ENCODE measurements at places on chromosomes 7 and 10.
A peak's percentile ranks its signal among the peaks of the same experiment; 100 is the strongest.

DNA sequence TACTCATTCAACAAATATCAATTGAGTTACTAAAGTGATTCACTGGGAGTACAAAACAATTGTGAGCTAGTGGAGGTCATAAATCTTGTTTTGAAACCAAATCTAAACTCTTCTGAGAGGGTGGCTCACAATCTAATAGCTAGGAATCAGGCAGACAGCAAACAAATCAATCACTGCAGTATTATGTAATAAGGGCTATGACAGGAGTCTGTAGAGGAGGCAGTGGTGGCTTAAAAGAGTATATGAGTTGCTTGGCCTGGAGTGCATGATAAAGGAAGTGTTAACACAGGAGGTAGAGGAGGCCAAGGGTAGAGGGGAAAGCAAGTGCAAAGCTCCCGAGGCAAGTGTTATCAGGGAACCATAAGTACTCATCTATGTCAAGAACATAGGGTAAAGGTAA, 16.5 kb downstream of the MYPN start:
- DNase-seq = no peak

DNA sequence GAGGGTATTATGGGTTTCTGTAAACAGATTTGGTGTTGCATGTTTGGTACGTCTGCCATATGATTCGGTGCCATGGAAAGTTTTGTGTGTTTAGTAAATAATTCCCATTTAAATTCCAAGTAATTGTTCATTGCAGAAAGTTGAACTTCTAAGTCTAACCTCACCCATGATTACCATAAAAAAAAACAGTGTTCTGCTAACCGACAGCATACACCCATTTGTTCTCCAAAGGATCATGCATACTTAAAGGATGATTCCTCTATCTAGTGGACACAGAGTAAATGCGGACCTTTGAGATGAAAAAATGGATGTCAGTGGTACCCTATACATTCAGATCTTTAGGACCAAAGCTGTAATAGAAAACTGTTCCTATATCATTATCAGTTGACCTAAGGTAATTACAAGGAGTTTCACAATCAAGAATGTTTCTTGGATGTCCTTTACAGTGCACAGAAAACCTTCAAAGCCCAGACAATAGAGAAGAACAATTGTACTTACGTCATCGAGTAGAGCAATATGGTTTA, 209.9 kb downstream of the CRPPA start:
- no peak for DNase-seq

- no peak for DNase-seq
These were observed 14.8 kb upstream of the WAPL start for GRCh38 chr10:86536294-86536861.

GRCh38 chr7:85750454-85750949, 563.6 kb upstream of the SEMA3D start:
- DNase-seq = peak; percentile 22

GRCh38 chr10:62719061-62719460, 85.5 kb upstream of the ADO start:
- DNase-seq = no peak

GRCh38 chr7:157355784-157356511, 19.1 kb downstream of the DNAJB6 start:
- no peak for DNase-seq

GRCh38 chr10:129768437-129769355, 195.4 kb downstream of the EBF3 start:
- no peak for DNase-seq

DNA sequence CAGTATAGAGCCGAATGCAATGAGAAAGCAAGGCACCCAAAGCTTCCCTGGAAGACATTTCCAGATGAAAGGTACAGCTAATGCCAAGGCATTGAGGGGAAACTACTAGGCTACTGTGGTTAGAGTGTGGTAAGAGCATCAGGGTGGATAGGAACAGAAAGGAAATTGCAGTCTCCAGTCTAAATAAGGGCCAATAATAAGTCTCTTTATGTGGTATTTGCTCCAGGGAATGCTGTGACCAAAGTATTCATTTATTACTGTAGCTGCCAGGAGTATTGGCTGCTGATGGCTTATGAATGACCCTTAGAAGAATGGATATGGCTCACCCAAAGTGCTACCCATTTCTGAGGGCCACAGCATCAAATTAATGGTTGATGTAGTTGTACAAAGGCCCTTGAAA, 30.1 kb upstream of the POT1 start:
- no peak for DNase-seq

GRCh38 chr7:121334376-121334775, 5.6 kb downstream of the WNT16 start:
- no peak for DNase-seq

DNA sequence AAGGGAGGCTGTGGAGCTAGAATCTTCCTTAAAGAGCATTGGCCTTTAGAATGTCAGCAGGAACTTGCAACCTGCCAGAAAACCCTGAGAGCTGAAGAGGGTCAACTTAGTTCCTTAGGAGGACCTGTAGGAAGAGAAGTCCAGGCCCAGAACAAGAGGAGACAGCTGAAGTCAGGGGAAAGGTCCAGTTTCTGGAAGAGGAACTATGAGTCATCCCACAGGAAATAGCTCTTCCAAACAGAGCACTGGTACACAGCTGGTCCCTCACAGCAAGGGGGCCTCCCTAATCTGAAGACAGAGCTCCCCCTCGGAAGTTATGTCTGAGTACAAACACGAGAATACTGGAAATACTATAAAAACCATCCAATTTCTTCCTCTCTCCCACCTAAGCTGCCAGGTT, 98.9 kb downstream of the HERPUD2 start:
- no peak for DNase-seq

DNA sequence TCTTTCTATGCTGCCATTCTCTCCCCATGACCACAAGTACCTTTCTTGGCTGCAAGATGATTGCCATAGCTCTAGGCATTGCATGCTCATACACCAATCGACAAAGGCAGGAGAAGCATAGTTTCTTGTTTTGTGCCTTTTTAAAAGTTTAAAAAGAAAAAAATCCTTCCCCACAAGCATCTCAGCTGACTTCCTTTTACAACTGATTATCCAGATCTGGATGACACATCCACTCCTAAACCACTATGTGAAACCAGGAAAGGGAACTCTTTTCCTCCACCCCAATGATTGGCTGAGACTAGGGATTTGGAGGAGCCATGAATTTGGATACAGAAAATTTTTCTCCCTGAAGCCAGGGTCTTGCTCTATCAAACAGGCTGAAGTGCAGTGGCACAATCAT, 14.5 kb upstream of the LRRC4 start:
- no peak for DNase-seq

- no peak for DNase-seq
These were observed 290.8 kb downstream of the NXPH1 start for GRCh38 chr7:8724080-8724718.

DNA sequence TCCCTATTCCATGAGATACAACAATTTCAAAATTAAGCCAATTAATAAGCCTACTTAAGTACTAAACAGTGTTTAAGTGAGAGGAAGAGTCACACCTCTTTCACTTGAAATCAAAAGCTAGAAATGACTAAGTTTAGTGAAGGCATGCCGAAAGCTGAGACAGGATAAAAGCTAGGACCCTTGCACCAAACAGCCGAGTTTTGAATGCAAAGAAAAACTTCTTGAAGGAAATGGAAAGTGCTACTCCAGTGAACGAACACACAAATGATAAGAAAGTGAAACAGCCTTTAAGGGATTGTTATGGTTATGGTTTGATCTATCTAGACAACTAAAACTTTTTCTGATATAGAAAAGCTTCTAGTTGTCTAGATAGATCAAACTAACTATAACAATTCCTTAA, 135.4 kb upstream of the KMT2E start:
- DNase-seq = no peak

GRCh38 chr7:867001-867405, 9.4 kb upstream of the GET4 start:
- DNase-seq = no peak

DNA sequence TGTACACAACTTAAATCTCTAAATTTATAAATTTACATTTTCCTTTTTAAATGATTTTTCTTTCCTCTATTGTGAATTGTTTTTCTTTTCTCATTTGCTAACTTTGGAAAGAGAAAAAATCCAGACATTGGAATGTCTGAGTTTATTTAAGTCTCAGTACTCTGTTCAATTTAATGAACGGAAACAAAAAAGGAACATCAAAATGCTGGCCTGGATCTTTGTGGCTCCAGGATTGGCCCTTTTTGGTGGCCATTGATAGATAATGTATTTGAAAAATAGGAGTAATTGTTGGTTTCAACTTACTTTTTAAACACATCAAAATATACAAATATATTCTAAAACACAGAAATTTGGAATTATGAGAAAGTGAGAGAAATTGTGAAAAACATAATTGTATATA, 336.0 kb downstream of the SUGCT start:
- DNase-seq = no peak

DNA sequence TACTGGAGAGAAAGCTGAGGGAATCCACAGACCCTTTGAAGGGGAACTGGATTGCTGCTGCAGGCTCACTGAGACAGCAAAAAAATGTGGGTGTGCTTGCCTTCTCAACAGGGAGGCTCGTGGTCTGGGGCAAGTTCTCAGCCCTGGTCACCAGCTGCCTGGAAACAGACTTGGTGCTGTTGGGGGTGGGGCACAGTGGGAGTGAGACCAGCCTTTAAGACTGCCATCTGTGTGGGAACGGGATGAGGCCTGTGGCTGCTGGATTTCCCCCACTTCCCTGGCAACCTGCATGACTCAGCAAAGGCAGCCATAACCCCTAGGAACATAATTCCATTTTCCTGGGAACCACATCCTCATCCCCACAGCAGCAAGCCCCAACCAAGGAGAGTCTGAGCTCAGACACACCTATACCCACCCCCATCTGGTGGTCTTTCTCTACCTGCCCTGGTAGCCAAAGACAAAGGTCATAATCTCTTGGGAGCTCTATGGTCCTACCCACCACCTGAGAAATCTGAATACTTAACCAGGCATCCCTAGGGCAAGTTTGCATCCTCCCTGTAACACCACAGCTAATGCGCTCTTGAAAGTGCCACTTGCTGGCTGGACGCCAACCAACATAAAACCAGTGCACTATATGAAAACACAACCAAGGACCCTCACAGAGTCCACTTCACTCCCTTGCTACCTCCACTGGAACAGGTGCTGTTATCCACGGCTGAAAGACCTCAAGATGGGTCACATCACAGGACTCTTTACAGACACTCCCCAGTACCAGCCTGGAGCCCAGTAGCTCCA, 45.0 kb upstream of the TFEC start:
- no peak for DNase-seq

GRCh38 chr10:58892031-58892531, 284.4 kb upstream of the PHYHIPL start:
- no peak for DNase-seq

DNA sequence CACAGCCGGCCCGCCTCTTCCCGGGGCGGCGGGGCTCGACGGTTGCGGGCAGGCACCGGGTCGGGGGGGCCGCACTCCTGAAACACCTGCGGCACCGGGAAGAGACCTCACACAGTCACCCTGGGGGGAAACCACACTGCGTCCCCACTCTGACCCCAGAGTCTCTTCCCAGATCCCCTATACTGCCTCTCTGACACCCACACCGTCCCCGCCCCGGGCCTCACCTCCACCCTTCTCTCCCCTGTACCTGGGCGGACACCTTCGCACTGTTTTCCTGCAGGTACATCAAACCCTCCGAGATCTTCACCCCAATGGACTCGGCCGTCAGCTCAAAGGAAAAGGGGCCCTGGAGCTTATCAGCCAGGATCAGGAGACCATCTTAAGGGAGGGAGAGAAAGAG, 3.4 kb upstream of the GAL3ST4 start:
- DNase-seq = no peak

Measured in SK-N-MC (cell line).